Activated T-helper 2 cell treated with anti-CD3 and anti-CD28 coated beads, Interferon-gamma antibody, Interleukin-2, Interleukin-4, amounts not matched to agents 10 μg/mL and 5 μg/mL and 100 μg/mL, durations not matched to agents 14 hours and 24 hours and 36 hours (primary cell): ENCODE measurements at places on chromosomes 7 and 10. TPM values are rescaled to one million over a fixed set of nuclear protein-coding genes. Genes with fewer than 3 reads are reported as not detected.

AMPH gene
- 0.14 and 0.23 TPM in 2 replicates for total RNA-seq

- H3K36me3 ChIP-seq: no peaks in the 10 kb centered on the region
- H3K4me1 ChIP-seq: no peaks in the 10 kb centered on the region
- H3K4me3 ChIP-seq: no peak overlapping the region
- H3K27ac ChIP-seq: no peak overlapping the region
- no peak for DNase-seq
These were observed 115.8 kb downstream of the HTR7 start for GRCh38 chr10:90741926-90742565.

- no peak overlapping the region for H3K27ac ChIP-seq
- H3K4me1 ChIP-seq: peaks cover 7% of the 10 kb centered on the region
- H3K36me3 ChIP-seq: peaks cover 5% of the 10 kb centered on the region
- no peak for DNase-seq
These were observed 23.7 kb downstream of the MDH2 start for GRCh38 chr7:76071316-76072242.

GRCh38 chr7:30595436-30596013, 847 bp downstream of the GARS1 start:
- no peak for DNase-seq
- H3K4me1 ChIP-seq: peaks cover 44% of the 10 kb centered on the region
- peaks cover 60% of the 10 kb centered on the region for H3K36me3 ChIP-seq
- peak overlapping the region; percentile 98 for H3K4me3 ChIP-seq

ABCA13 gene
- total RNA-seq: 0.02 and 0.32 TPM in 2 replicates

TUBAL3 gene
- not detected in 2 replicates for total RNA-seq

DNA sequence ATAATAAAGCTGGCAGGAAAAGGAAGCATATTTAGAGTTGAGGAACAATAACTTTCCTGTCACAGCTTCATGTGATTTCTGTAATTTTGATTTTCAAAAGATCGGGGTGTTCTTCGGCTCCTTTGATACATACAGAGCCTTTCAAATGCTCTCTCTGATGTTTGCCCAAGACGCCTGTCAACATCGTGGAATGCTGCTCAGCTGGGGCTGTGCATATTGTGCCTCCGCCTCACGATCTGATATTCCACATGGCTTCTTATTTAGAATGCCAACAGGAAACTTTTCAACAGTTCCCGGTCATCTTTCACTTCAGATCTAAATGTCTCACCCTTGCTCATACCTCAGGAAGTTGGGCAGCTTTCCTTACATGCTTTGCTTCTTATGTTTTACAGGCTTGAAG, 7.3 kb downstream of the NPY start:
- H3K4me1 ChIP-seq: peaks cover 8% of the 10 kb centered on the region
- H3K4me3 ChIP-seq: no peak overlapping the region
- no peak for DNase-seq
- peaks cover 47% of the 10 kb centered on the region for H3K27me3 ChIP-seq
- H3K36me3 ChIP-seq: no peaks in the 10 kb centered on the region
- no peak overlapping the region for H3K27ac ChIP-seq

DNA sequence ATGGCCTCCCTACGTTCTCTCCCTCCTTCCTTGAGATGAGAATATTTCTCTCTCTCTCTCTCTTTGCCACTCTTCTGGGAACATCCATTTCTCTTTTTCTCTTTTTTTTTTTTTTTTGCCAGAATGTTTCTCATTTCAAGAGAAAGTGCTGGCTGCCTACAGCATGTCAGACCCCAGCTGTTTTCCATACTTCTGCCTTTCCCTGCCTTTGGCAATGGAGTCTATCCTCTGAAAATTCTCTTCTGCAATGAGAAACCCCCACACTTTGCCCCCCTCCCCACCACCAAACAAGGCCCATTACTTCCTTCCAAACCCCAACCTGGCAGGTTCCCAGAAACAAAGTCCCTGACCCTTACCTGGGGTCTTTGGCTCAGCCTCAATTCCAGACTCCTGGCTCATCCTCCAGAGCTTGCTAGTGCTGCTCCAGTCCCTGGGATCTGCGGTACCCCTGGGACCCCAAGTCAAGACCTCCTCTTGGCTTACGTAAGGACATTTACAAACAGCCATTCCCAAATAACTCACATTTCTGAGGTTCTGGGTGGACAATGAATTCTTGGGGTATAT, 17.4 kb upstream of the CCL26 start:
- H3K27ac ChIP-seq: no peak overlapping the region
- no peak overlapping the region for H3K4me3 ChIP-seq
- peaks cover 2% of the 10 kb centered on the region for H3K27me3 ChIP-seq
- no peak for DNase-seq
- H3K36me3 ChIP-seq: no peaks in the 10 kb centered on the region
- no peaks in the 10 kb centered on the region for H3K4me1 ChIP-seq

GRCh38 chr10:77081481-77081891, 556.1 kb downstream of the KCNMA1 start:
- no peak for DNase-seq
- no peaks in the 10 kb centered on the region for H3K27me3 ChIP-seq
- no peaks in the 10 kb centered on the region for H3K4me1 ChIP-seq
- no peak overlapping the region for H3K4me3 ChIP-seq
- H3K36me3 ChIP-seq: no peaks in the 10 kb centered on the region

DNA sequence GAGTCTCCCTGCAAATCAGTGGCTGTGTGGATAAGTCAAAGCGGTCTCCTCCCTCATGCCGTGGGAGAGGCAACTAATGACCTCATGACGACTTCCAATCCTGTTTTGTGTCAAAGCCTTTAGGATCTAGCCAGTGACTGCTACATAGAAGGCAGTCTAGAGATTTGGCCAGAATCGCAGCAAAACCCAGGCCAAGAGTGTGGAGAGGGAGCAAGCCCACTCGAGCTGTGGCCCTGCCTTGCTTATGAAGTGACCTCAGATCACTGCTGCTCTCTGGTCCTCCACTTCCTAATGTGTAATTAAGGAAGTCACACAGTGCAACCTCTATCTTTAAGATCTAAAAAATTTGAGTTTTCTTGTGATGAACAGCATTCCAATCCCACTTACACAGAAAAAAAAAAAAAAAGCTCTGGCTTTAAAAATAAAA, 296.7 kb upstream of the KLF6 start:
- H3K27me3 ChIP-seq: peaks cover 5% of the 10 kb centered on the region
- DNase-seq: no peak
- no peak overlapping the region for H3K4me3 ChIP-seq
- no peak overlapping the region for H3K27ac ChIP-seq

- peaks cover 5% of the 10 kb centered on the region for H3K27me3 ChIP-seq
- no peaks in the 10 kb centered on the region for H3K4me1 ChIP-seq
- H3K27ac ChIP-seq: no peak overlapping the region
- no peaks in the 10 kb centered on the region for H3K36me3 ChIP-seq
These were observed 105.4 kb upstream of the LAMB4 start for GRCh38 chr7:108235451-108236061.

DNA sequence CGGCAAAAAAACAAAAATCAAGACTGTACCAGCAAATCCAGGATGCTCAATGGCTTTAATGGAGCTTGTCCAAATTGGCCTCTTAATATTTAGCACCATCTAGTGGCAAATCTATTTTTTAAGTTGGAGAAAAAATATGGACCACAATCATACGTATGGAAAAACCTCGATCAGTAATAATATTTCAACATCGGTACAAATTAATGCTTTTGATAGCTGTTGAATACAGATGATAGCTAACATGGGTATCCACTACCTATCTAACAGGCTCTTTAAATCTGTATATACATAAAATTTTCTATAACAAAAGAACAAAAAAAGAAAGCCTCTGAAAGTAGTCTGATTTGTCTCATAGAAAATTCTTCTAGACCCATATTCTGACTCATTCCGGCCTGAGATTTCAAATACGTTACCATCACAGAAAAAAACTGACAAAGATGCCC, 29.2 kb downstream of the COA1 start:
- DNase-seq: no peak
- no peak overlapping the region for H3K4me3 ChIP-seq
- no peaks in the 10 kb centered on the region for H3K27me3 ChIP-seq
- H3K4me1 ChIP-seq: peaks cover 46% of the 10 kb centered on the region
- H3K36me3 ChIP-seq: peaks cover 27% of the 10 kb centered on the region

GRCh38 chr7:15862781-15863165, 176.3 kb upstream of the MEOX2 start:
- DNase-seq: no peak
- no peaks in the 10 kb centered on the region for H3K27me3 ChIP-seq

NRG3 gene
- total RNA-seq: not detected in 2 replicates

- H3K27me3 ChIP-seq: no peaks in the 10 kb centered on the region
- peak overlapping the region; percentile 65 for H3K4me3 ChIP-seq
- no peak for DNase-seq
- peak overlapping the region; percentile 94 for H3K27ac ChIP-seq
- H3K4me1 ChIP-seq: peaks cover 67% of the 10 kb centered on the region
These were observed 287.9 kb upstream of the KLF14 start for GRCh38 chr7:131021902-131022301.

DNA sequence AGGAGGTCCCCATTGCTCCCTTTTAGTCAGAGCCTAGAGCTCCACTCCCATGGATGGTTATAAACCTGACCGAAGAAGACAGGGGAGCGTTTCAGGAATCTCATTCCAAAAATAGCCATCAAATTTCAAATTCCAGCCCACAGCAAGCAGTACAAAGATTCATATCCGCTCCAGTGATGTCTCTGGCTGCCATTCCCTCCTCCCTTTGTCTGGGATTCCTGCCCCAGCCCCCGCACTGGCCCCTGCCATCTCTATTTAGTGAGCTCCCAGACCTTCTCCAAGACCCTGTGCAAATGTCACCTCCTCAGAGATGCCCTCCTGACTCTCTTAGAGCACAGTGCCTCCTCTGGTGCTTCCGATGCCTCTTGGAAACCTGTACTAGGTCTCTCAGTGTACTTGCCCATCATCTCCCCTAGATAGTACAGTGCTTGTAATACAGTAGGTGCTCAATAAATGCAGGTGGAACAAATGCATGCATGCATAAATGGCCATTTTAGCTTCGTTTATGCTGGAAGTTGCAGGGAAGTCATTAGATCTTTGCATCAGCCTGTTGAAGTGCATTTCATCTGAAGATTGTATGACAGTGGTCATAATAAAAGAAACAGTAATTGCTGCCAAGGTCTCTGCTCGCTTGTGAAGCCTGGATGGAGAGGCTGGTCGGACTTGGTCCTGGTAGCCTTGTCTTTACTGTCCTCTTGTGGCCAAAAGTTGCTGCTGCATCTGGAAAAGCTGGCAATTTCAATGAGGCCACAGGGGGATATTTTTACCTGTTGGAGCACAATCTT, 32.0 kb upstream of the HABP2 start:
- no peak for DNase-seq
- no peak overlapping the region for H3K27ac ChIP-seq
- H3K36me3 ChIP-seq: no peaks in the 10 kb centered on the region
- no peaks in the 10 kb centered on the region for H3K4me1 ChIP-seq
- peaks cover 4% of the 10 kb centered on the region for H3K27me3 ChIP-seq
